AML-193 (cell line): ENCODE measurements at places on chromosomes 2 and 18.

- no peak for DNase-seq
These were observed 11.8 kb downstream of the IWS1 start for GRCh38 chr2:127514485-127514884.

GRCh38 chr2:99576775-99577174 lies 87.0 kb upstream of the REV1 start:
- DNase-seq = no peak

DNA sequence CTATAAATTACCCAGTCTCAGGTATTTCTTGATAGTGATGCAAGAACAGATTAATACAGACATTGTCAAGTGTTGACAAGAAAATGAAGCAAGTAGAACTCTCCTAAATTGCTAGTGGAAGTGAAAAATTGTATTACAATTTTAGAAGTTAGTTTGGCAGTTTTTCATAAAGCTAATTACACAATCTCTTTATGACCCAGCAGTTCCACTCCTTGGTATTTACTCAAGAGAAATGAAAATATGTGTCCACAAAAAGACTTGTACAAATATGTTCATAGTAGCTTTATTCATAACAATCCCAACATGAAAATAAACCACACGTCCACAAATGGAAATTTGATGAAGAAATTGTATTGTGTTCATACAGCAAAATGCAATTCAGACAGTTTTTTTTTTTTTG lies 49.4 kb downstream of the PDE1A start:
- DNase-seq = no peak

DNA sequence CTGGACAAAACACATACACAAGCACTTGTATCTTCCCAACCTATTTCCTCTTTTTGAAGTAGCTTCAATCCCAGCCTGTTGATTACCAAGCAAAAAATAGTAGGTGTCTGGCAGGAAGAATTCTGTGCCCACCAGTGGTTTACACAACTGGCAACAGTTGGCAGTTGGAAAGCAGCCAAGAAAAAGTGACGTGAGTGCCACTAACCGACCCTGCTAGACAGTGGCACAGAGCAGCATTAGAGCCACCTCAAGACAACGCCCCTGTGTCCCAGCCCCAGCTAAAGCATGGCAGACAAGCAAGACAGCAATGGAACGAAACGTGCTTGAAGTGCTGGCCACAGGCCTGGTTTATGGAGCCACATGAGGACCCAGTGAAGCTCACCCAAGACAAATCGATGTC lies 379.6 kb downstream of the FBXO15 start:
- DNase-seq = no peak

DNA sequence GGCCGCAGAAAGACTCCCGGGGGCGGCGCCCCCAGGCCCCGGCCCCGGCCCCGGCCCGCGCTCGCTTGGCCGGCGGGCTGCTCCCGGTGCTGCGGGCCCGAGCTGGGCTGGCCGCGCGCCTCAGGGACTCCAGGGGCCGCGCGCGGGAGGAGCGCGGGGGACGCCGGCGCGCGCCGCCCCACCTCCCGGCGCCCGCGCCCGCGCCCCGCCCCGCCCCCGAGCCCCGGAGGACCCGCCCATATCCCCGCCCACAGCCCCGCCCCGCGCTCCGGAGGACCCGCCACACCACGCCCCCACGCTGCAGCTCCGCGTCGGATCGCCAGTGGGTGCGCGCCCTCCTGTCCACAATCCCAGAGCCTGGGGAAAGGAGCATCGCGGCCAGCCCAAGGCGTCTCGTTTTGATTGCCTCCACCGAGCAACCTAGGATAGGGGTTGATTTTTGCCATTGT lies at the start of gene PARD6G:
Gene PARD6G, minus strand, starts transcription at position 122 of the 449 bp plus-strand sequence. CDS start 166 bp downstream, outside the sequence.
- DNase-seq = peak; percentile 7

DNA sequence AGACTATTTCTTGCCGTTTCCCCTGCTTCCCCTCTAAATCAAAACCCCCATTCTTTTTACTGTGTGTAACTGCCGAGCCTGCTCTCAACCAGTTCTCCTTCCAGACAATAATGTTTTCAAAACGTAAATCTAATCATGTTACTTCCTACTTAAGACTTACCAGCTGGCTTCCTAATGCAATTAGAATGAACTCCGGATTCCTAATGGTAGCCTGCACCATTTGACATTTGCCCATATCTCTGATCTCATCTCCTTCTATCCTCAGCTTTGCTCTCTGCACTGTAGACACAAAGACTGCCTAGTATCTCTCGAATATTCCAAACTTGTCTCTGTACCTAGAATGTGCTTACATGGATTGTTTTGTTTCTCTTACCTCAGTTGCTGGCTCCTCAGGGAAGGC lies 12.9 kb downstream of the TTL start:
- DNase-seq = no peak

- no peak for DNase-seq
These were observed 247.5 kb downstream of the VAPA start for GRCh38 chr18:10161315-10161714.

GRCh38 chr2:85994897-85995647 lies 106.3 kb upstream of the ST3GAL5 start:
- DNase-seq = no peak

GRCh38 chr18:13378150-13378549 lies 159.6 kb downstream of the LDLRAD4 start:
- no peak for DNase-seq

- DNase-seq = no peak
These were observed 294.8 kb upstream of the NRP2 start for GRCh38 chr2:205387350-205388055.

DNA sequence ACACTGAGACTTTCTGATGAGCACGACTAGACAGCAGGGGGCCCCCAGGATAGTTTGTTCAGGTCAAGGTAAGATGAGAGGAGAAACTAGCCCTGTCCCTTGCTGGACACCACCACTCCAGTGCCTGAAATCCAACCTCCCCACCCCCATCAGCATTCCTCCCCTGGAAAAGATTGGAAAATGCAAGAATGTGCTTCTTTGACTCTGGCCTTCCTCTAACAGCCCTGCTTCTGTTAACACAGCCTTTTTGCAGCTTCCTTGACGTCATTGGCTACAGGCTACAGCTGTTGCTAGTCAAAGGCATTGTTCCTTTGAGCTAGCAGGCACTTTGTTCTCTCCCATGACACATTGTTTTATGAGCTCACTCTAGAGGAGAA lies 20.1 kb upstream of the LTBP1 start:
- DNase-seq = no peak

DNA sequence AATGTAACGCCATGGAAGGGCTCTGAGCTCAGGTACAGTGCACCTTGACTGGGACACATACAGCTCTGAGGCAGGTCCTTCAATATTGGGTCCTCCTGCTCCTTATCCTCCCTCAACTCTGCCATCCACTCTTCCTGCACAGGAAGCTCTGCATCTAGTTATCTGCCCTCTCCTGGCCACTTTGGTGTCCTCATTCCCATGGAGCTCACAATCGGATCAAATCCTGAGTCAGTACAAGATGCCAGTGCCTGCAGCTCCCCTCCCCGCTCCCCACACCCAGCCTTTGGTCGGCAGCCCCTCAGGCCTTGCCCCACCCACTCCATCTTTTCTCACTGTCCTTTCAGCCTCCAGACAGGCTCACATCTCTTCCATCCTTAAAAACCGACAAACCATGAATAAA lies 58.0 kb downstream of the LRRFIP1 start:
- no peak for DNase-seq

GRCh38 chr2:85588236-85588635 lies 4.0 kb downstream of the VAMP5 start:
- no peak for DNase-seq

DNA sequence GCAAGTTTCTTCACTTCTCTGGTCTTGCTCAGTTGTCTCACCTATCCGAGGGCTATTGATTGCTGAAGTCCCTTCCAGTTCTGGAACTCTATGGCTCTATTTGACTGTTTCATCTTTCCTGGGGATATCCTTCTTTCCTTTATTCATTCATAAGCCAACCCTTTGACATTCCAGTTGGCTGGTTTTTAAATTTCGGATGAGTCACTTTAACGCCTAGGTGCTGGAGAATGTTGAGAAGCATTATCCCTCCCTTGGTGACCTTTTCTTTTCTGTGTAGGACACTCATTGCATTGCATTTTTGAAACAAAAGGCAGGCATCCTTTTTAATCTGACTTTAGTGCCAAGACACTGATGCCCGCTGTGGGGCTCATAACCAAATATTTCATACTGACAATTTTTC lies 307.1 kb downstream of the TSN start:
- DNase-seq = no peak

DNA sequence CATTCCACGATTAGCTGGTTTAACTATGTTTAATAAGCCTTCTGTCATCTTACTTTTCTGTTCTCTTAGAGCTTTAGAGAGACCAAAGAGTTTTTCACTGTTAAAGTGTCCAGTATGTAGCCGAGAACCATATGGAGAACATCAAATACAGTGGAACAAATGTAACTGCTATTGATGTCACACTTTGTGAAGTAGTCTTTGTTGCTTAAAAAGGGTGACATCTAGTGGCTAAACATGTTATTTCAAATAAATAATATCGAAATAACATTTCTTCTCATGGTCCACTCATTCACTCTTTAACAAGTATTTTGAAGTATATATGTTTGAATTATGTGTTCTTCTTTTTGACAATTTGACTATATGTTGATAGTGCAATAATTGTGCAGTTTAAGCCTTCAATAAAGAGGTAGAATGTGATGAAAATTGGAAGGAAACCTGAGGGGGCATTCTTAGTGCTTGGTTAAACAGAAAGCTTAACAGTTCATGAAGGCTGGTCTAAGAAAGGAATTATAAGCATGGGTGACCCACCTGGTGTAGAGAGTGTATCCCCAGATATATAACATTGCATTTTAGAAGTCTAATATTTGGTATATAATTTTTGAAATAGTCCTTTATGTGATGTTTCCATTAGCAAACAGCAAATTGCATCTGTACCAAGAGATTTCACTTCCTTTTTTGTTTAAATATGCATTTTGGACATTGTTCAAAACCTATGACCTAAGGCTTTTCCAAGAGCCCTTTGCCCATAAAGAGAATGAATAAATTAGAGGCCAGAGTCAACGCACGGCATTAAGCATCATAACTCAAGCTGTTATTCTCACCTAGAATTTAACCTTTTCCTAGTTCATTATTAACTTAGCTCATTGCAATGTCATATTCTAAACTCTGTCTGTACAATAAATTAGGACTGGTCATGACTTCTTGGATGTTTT lies 112.1 kb downstream of the KYNU start:
- peak; percentile 73 for DNase-seq
